ENCODE measurements at places on chromosomes 6 and 20.

DNA sequence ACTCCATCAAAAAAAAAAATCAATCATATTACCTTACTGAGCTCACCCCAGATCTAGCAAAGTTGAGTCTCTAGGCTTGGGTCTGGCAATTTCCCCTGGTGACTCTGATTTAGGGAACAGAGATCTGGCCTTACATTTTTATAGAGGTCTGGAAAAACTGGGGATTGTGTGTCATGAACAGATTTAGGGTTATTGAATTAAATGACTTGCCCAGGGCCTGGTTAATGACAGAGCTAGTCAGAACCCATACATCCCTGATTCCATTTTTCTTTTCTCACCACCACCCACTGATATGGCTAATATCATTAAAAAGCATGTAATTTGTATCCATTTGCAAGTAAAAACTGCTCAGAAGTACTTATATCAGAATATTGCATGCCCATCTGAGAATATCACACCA is 163.4 kb upstream of the OGFRL1 start:
- no peak for DNase-seq

DNA sequence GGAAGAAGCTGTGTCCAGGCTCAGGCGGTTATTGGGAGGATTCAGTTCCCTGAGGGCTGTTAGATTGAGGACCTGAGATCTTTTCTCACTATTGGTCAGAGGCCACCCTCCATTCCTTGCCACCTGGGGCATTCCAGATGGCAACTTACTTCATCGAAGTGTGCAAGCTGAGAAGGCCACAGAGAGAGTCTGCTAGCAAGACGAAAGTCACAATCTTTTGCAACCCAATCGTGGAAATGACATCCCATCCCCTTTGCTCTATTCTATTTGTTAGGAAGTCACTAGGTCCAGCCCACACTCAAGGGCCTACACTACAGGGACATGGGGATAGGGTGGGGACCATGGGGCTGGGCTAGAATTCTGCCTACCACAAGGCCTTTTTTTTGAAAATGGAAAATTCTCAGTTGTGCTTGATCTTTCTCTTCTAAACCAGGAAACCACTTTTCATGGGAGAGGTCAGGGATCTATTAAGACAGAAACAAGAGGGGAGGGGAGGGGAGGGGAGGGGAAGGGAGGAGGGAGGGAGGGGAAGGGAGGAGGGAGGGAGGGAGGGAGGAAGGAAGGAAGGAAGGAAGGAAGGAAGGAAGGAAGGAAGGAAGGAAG is 217.2 kb downstream of the BCAS1 start:
- no peak for DNase-seq

GRCh38 chr6:79526897-79527296 is 10.3 kb downstream of the LCA5 start:
- no peak for DNase-seq

GRCh38 chr20:33180169-33180568 is 12.2 kb downstream of the BPIFA2 start:
- DNase-seq: no peak

DNA sequence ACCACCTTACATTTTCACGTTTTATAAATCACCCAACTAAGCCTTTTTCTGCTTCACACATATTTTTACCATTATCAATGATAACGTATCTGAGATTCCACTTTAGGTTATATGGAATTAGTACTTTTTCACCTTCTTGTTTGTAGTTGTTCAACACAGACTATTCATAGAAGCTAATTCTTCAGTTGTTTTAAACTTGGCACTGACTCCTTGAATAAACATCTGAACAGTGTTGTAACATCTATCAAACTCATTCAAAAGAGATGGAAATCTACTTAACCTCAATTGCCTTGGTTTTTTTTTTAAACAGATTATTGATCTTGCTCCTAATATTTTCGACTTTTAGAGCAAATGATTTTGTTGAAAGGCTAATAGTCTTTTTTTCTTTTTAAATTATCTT is 34.2 kb downstream of the PTPRA start:
- no peak for DNase-seq

- no peak for DNase-seq
Measured at GRCh38 chr6:46792635-46793034, 554 bp upstream of the MEP1A start.

GRCh38 chr20:35511814-35512420 is 17.5 kb downstream of the C20orf173 start:
- no peak for DNase-seq

DNA sequence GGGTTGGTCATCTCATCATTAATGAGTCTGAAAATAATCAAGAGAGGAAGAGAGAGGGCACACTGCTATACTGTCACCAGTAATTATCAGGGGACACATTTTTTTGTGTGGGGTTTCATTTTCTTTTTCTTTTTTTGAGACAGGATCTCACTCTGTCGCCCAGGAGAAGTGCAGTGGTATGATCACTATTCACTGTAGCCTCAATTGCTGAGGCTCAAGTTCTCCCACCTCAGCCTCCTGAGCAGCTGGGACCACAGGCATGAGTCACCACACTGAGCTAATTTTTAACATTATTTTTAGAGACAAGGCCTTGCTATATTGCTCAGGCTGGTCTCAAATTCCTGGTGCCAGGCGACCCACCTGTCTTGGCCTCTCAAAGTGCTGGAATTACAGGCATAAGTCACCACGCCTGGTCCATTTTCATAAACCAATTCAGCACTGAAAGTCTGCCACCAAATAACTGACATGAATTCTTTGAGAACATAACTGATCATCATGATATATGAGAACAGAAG is 43.3 kb downstream of the EPHA7 start:
- DNase-seq: no peak

DNA sequence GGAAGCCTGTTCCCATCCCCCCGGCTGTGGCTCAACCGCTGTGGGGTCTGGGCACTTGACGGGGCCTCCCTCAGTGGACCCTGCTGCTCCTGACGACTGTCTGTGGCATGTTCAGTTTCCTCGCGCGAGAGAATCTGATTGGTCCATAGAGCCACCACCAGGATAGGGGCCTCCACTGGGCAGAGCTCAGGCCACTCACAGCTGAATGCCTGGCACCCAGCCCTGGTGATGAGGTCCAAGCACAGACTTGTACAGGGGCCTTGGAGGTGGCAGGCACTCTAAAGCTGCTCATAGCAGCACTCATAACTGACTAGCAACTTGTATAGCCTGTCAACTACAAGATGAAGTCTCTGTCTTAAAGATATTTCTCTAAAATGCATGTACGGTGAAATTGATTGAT is 368.1 kb downstream of the NRN1 start:
- no peak for DNase-seq

- DNase-seq: no peak
Measured at GRCh38 chr20:53950031-53950430, 120.4 kb downstream of the BCAS1 start.

- DNase-seq: no peak
Measured at GRCh38 chr20:42938441-42939205, 251.1 kb downstream of the PTPRT start.

- DNase-seq: no peak
Measured at GRCh38 chr20:49928411-49929141, 7.6 kb upstream of the RNF114 start.

DNA sequence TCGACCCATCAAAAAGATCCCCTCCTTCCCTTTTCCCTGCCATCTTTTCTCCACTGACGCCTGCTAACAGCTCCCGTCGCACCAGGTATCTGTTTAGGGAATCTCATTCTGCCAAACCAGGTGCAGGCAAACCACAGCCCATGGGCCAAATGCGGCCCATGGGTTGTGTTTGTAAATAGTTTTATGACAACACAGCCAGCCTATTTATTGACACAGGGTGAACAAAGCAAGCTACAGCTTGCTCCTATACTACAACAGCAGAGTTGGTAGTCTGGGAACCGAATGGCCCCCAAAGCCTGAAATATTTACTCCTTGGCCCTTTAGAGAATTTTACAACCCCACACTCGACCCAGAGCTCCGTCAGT is 16.4 kb downstream of the NFATC2 start:
- no peak for DNase-seq

DNA sequence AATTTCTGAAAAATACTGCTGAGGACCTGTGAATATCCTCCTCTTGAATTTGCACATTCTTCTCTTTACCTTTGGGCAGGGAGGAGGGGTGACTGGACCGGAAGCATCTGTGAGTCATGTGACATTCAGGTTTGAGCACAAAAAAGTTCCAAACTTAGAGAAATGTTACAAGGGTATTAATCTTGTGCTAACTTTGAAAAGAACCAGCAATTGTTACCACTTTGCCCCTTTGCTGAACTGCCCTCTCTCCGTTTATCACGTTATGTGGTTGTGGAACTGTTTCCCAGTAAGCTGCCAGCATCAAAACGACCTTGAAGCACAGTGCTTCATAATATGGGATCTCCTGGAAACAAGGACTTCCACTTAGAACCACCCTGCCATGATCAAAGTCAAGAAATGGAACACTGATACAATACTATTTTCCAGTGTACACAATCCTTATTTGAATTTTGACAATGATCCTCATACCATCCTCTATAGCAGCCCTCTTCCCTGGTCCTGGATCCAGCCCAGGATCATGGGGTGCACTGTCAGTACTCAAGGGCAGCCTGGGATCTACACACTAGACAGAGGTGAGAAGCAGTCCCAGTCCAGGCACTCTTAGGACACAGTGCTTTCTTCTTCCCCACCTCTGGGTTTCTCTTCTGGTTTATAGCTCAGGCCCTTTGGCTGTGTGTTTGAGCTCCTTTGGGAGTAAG is 2.3 kb upstream of the TUBB1 start:
- DNase-seq: no peak

DNA sequence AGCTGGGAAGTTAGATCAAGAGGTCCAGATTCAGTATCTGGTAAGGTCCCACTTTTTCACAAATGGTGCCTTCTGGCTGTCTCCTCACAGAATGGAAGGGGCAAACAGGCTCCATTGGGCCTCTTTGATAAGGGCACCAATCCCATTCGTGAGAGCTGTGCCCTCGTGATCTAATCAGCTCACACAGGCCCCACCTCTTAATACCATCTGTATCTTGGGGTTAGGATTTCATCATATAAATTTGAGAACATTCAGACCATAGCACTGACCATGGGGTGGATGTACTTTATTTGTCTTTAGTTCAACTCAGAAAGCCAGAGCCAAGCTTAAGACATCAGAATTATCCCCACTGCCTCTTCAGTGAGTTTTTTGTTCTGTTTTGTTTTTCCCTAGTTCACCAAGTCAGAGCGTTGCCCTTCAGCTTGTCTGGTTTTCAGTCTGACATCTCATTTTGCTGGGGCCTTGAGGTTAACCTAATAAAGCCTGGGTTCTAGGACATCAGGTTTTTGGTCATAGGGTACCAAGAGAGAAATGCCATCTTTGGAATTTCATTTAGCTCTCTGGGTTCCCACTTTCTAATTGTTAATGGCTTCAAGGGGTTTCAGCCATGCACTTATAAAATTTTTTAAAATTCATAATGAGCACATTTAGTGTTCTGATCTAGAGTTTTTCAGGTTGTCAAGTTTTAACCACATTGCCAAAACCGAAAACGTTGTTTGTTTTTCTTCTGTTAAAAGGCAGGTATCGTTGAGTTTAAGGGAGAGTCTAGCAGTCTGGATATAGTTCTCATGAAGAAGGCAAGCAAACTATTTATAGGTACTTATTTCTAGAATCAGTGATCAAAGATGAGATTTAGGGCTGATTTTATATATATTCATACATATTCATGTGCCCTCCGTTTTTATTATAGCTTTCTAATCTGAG is 19.0 kb downstream of the SENP6 start:
- DNase-seq: no peak

DNA sequence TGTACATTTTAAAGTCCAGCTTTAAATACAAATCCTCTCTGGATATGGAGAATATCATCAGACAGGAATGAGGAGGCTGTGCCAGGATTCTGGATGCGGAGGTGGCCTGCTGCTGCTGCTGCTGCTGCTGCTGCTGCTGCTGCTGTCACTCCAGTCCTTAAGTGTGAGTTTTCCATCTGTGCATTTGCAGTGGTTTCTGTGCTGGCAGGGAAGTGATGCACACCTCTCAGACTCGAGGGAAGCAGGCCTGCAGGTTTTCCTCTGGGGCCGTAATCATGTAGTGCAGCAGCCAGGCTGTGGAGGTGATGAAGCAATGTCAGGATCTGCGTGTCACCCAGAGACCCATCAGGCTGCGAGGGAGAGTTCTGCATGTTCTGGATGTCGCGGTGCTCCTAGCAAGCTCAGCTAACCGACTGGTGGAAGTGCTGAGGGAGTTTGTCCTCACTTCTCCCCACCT is 32.0 kb downstream of the CFAP61 start:
- DNase-seq: no peak

All from esophagus squamous epithelium (tissue), 5 donors.